ENCODE measurements at places on chromosomes 1 and 21.

- no peak for DNase-seq
Observed at GRCh38 chr1:53413175-53414001, 45.8 kb upstream of the DMRTB1 start.

GRCh38 chr1:248140846-248141245, 4.1 kb upstream of the OR2M5 start:
- DNase-seq = no peak

- no peak for DNase-seq
Observed at GRCh38 chr1:21867451-21867996, 55.5 kb downstream of the LDLRAD2 start.

GRCh38 chr1:193766329-193766728, 579.9 kb upstream of the B3GALT2 start:
- no peak for DNase-seq

- no peak for DNase-seq
Observed at GRCh38 chr21:28150778-28151177, 841.9 kb downstream of the LTN1 start.

- no peak for DNase-seq
Observed at GRCh38 chr1:206021626-206022365, 1.9 kb downstream of the CTSE start.

DNA sequence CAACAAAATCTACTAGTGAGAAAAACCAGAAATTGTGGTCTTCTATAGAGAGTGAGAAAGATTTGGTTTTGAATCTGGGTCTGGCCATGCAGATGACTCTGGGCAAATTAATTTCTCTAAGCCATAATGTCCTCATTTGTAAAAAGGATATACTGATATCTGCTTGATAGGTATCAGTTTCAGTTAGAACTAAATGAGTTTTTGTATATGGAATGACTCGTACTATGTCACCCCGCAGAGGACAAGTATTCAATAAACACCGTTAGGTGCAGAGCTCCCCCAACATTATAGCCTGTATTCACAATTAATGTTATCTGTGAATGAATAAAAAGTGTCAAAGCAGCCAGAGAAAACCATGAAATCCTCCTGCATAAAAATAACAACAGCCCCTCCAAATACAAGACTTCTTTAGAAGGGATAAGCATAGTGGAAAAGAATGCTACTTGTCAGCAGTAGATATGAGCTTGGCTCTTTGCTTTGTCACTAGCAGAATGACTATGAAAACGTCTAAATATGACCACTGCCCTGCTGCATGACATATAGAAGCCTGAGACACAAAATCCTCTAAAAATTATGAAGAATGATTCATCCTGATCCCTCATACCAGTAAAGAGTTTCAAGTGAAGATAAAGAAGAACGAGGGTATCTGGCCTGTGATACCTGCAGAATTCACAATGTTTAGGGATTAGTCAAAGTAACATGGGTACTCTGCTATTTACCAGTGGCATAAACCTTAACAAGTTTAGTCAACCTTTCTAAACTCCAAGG, 17.8 kb downstream of the SCAF4 start:
- no peak for DNase-seq

DNA sequence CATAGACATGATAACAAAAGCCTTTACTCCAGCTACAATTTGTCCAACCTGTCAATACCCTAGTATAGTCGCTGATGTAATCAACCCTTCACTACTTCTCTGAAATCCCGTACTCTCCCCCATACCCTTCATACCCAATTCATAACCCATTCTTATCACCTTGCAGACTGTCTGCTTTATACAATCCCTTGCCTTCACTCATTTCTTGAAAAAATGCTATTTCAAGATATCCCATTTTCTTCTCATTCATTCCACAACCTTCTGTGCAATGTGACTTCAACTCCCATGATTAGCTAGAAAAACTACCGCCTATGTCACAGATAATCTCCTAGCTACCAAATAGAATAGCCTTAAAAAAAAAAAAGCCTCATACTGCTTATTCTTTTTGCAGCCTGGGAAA, 49.5 kb downstream of the EPS15 start:
- no peak for DNase-seq

Measured in GM04503 (cell line).